SK-N-SH treated with all-trans-retinoic acid at 6 μM for 48 hours (cell line): ENCODE measurements at places on chromosomes 6 and 20.

DNA sequence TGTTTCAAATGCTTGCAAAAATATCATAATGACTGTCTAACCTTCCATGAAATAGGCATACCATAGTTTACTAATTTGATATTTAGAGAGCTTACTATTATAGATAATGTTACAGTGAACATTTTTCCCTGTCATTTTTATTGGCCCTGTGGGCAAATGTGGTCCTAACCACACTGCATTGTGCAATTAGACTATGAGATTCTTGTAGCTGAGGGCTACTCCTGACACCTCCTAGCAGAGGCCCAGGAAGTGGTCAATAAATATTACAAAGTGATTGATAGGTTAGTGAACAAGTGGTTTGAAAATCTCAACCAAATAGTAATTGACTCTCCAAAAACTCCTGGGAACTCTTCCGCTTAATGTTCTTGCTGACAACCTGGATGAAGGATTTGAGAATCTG lies 160.5 kb upstream of the KCNG1 start:
- no peak for ATAC-seq

DNA sequence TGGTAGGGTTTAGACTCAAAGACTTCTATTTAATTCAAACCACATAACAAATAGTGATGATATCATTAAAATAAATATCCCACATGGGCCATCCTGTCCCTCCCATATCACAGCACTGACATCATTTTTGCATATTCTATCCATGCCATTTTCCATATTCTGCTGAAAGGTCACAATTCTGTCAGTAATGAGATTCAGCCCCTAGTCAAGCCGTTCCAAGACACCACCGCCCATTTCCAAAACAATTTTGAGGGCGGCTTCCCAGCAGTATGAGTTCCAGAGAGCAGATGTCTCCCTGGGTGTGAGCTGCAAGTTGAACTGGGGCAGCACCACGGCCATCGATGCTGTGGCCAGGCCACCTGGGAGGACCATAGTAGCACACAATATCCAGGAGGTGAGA lies 65.1 kb upstream of the PLEKHG1 start:
- no peak for ATAC-seq

DNA sequence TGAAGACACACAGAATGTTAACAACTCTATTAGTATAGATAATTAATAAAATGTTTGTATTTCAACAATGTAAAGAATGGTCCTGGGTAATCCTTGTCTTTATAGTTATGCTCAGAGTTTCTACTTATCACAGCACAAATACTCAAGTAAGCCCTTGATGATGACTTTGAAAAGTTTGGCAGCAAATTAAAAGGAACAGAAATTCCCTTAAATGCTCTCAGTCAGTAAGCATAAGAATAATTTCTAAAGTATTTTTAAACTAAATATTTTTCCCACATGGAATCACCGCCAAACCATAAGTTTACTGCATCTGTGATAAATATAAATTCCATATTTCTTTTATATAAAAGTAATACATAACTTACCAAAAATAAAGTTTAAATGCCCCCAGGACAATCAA lies 96.1 kb downstream of the COL12A1 start:
- no peak for ATAC-seq

GRCh38 chr20:16147216-16147615 lies 426.0 kb downstream of the KIF16B start:
- no peak for ATAC-seq

- ATAC-seq: no peak
Observed at GRCh38 chr6:107444277-107444676, 15.1 kb downstream of the PDSS2 start.

- peak; percentile 77 for ATAC-seq
Observed at GRCh38 chr20:48339190-48339985, 488.4 kb downstream of the PREX1 start.

DNA sequence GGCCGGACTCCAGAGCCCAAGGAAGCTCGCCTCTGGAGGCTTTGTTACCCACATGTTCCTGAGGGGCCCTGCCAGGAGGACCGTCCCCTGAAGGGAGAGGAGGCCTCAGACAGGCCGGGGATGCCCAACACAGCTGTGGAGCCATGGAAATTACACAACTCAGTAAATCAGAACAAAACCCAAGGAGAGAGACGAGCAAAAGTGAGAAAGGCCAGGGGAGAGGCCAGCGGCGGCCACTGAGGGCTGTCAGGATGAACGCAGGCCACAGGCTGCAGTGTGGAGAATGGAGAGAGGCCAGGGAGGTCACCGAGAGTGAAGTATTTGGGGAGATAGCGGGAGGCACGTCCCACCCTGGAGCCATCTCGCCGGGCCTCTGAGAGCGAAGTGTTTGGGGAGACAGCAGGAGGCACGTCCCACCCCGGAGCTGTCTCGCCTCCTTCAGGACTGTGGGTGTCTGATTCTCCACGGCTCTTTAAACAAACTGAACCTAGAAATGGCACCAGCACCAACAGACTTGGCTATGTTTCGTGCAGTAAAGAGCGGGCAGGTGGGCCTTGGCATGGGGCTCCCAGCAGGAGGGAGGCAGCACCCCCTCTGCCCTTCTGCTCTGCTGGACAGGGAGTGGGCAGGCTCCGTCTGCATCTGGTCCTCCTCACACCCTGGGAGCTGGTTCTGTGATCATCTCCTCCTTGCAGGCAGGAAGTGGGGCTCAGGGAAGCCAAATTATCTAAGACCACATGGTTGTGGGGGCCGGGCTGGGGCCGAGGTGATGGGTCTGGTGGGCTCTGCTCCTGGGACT lies 91.0 kb downstream of the YTHDF1 start:
- no peak for ATAC-seq

DNA sequence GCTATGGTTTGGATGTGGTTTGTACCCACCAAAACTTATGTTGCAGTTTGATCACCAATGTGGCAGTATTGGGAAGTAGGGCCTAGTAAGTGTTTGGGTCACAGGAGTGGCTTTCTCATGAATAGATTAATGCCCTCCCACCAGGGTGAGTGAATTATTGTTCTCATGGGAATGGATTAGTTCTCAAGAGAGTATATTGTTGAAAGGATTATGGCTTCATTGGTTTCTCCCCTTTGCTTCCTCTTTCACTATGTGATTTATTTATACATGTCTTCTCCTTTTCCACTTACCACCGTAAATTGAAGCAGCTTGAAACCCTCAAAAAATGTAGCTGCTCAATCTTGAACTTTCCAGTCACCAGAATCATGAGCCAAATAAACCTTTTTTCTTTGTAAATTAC lies 10.8 kb downstream of the UFL1 start:
- ATAC-seq: no peak

DNA sequence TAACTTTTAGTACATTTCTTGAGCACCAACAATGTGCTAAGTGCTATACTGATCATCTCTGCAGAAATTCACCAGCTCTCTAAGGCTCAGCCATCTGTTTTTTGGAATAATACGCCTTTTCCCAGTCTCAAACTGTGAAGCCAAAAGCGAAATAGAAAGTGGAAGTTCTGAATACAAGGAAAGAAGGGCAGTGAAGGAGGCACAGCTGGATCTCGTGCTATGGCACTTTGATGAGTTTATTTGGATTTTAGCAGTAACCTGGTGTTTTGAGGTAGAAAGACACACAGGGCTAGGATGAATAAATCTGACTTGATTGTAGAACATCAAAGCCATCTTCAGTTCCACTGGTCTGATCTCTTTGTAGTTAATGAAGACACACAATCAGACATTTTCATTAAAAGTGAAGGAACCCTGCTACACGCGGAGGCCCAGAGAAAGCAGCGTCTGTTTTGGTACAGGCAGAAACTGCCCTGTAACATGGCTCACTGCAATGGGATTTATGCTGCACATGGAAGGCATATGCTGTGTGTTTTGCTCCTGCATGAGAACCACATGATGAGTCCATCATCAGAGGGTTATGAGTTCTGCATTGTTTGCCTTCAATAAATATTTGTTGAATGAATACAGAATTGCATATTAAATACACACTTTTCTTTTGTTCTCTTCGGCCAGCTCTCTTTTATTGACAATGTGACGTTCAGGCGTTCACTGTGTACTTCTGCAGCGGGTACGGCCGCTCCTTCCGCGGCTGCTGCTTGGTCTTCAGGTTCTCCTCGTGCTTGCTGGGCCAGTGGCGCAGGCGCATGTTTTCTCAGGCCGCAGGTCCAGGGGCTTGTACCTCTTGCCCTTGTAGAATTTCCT lies 100.9 kb downstream of the PREP start:
- no peak for ATAC-seq

GRCh38 chr6:36657942-36658544 lies 20.5 kb upstream of the CDKN1A start:
- ATAC-seq: peak; percentile 16; the same call in 1 of the 3 replicates

DNA sequence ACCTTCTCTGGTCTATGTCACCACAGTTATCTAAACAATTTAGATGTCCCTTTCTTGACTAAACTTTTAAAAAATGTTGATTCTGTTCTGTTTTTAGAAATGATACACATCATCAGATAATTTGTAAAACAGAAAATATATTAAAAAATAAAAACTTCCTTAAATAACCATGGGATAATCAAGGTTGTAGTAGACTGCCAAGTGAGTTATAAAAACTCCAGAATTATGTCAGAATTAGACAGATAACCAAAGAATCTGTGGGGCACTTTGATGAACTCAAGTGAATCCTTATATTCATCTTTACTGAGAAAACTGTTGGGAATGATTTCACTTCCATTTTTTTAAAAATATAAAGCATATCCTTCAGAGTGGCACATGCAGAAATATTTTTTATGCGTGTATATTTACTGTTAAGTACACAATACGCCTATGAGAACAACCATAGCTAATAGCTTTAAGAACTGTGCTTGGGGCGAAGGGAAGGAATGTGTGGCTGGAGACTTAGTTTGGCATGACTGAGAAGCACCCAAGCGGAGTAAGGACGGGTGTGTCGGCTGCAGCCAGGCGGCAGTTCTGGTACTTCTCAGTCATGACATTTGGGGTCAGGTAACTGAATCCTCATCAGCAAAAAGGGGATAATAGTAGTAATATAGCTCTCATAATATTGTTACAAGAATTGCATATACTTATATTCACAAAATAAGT lies 604.7 kb upstream of the CITED2 start:
- no peak for ATAC-seq

DNA sequence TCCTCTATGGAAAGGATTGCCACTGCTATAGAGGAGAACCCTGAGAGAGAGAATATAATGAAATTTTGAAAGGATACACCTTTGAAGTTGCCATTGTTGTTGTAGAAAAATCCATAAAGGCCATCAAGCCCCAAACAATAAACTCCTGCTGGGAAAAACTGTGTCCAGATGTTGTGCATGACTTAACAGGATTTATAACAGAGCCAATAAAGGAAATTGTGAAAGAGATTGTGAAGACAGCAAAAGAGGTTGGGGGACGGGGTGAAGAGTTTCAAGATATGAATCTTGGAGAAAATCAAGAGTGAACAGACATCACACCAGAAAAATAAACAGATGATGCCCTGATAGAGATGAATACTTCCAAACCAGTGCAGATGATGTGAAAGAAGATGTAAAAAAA lies 396.4 kb downstream of the BCKDHB start:
- ATAC-seq: no peak

DNA sequence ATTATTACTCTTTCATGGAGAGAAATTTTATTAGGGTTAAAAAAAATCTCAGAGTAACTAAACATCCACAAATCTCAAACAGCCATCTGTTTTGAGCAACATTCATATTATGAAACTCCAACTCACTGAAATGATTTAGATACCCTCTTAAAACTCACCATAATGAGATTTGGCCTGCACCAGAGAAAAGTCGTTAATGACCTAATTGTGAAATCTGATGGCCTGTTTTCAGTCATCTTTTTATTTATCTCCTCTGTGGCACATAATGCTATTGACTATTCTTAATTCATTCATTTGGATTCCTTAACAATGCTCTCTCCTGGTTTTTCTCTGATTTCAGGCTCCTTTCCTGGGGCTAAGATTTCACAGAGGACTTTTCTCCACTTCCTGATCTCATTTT lies 192.7 kb downstream of the RNF144B start:
- no peak; the same call in 2 of the 3 replicates for ATAC-seq

DNA sequence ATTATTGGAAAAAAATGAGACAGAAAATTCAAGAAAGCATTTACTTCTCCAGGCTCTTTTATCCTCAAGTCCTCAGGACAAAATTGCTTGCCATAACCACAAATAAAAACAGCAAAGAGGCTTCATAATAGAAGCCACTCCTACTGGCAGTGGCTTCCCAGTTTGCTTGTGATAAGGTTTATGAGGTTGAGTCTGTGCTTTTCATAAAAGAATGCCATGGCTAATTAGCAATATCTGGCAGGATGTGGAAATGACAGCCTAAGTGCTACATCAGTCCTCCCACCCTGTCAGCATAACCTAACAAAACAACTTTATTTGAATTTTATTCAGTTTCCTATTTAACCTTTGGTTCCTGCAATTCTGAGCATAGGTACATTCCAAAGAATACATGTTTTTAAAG lies 80.9 kb upstream of the HTR1E start:
- ATAC-seq: no peak

- ATAC-seq: peak; percentile 90
Observed at GRCh38 chr6:63352544-63353285, 32.9 kb upstream of the LGSN start.

GRCh38 chr6:162963861-162964260 lies 236.1 kb downstream of the PACRG start:
- no peak for ATAC-seq

GRCh38 chr6:131792091-131792496 lies 15.7 kb upstream of the ENPP1 start:
- ATAC-seq: no peak

GRCh38 chr6:157054531-157054979 lies 268.8 kb downstream of the TMEM242 start:
- ATAC-seq: no peak

DNA sequence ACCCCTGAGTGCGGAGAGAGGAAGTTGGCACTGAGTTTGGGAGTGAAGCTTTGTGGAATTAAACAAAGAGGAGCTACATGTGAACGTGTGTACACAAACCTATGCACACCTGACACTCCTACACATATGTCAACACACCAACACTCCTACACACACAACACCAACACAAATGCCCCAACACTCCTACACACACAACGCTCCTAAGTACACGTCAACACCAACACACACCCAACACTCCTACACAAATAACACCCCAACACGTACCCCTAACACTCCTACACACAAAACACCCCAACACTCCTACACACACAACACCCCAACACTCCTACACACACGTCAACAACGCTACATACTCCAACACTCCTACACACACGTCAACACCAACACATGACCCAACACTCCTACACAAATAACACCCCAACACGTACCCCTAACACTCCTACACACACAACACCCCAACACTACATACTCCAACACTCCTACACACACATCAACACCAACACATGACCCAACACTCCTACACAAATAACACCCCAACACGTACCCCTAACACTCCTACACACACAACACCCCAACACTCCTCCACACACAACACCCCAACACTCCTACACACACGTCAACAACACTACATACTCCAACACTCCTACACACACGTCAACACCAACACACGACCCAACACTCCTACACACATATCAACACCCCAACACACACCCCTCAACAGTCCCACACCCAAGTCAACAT lies 40.1 kb upstream of the ZBP1 start:
- ATAC-seq: no peak

DNA sequence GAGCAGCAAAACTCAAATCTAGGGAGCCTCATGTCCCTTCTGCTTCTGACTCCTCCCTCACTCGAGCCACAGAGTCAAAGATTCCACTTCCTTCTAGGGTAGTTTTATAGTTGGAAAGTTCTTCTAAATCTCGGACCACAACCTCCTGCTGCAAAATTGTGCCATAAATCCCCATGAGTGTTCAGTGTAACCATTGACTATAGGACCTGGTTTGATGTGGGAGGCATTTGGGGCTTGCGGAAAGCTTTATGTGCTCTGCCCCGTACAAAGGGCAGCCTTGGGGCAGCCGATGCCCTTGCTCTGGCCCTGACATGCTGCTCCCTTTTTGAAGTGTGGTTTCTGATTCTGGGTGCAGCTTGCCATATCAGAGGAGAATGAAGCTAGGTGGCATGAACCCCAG lies 43.6 kb upstream of the IER3 start:
- no peak for ATAC-seq

GRCh38 chr6:142002825-142003405 lies 129.8 kb upstream of the GJE1 start:
- peak; percentile 69 for ATAC-seq
